ENCODE measurements at places on chromosomes 2 and 18.

DNA sequence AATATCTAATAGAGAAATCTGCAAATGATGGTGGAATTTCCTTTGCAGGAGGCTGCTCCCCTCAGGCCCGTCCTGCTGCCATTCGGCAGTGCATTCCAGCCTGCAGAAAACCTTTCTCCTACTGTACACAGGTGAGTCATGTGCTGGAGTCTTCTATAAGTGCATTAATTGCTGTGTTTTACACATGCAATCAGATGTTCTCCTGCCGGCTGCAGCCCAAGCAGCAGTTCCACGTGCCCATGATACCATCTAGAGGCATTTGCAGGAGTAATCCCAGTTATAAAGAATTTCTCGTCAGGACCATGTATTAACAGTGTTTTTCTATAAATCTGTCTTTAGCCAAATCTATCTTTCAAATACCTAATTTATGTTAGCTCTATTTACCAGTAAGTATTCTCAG is 304.7 kb upstream of the HNMT start:
- H3K4me3 ChIP-seq, result no peak overlapping the region
- H3K27me3 ChIP-seq, result no peaks in the 10 kb centered on the region

- no peaks in the 10 kb centered on the region for H3K36me3 ChIP-seq
- no peak for DNase-seq
- no peak overlapping the region for H3K27ac ChIP-seq
These were observed 13.7 kb upstream of the ST3GAL5 start for GRCh38 chr2:85902496-85902895.

DNA sequence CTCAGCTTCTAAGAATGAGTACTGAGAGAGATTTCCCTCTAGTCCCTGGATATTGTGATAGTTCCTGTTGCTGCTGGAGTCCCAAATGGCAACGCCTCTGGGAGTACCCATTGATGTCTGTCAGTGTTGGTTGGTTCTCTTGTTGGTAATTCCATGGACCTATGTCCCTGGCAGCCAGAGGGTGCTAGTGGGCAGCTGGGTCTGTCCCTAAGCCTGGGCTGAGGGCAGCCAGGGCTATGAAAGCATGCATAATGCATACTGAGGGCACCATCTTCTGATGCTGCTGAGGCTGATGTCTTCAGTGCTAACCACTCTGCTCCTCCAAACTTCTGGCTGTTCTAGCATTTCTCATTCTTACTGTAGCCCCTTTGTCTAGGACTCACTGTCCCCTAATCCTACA is 35.9 kb downstream of the NABP1 start:
- H3K27me3 ChIP-seq, result no peaks in the 10 kb centered on the region
- no peaks in the 10 kb centered on the region for H3K36me3 ChIP-seq
- no peak overlapping the region for H3K4me3 ChIP-seq
- no peaks in the 10 kb centered on the region for H3K4me1 ChIP-seq
- peak; percentile 46 for DNase-seq

GRCh38 chr18:61949946-61950345 is 57.1 kb upstream of the RNF152 start:
- DNase-seq, result no peak
- no peak overlapping the region for H3K27ac ChIP-seq
- H3K27me3 ChIP-seq, result peaks cover 7% of the 10 kb centered on the region

- H3K4me1 ChIP-seq, result peaks cover 2% of the 10 kb centered on the region
- H3K36me3 ChIP-seq, result no peaks in the 10 kb centered on the region
- H3K4me3 ChIP-seq, result no peak overlapping the region
- H3K27ac ChIP-seq, result no peak overlapping the region
- DNase-seq, result no peak
These were observed 15.7 kb upstream of the TEX51 start for GRCh38 chr2:126882736-126883665.

DNA sequence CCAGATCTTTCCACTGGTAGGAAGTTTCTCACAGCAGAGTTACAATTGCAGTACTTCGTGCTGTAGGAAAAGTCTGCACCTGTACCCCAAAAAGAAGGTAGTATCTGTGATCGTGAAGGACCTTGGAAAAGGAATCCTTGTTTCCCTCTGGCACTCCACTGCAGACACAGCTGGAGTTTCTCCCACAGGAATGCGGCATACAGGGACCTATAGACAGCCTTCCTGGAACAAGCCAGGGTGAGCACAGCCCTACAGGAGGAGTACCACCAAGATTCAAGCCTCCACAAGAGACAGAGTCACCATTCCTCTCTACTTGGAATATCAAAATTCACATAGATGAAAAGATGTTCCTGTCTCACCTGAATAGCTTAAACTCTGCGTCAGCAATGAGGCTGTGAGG is 372.4 kb downstream of the CMPK2 start:
- no peaks in the 10 kb centered on the region for H3K36me3 ChIP-seq
- H3K27me3 ChIP-seq, result peaks cover 8% of the 10 kb centered on the region
- H3K4me3 ChIP-seq, result no peak overlapping the region
- no peaks in the 10 kb centered on the region for H3K4me1 ChIP-seq
- H3K27ac ChIP-seq, result no peak overlapping the region
- no peak for DNase-seq

All from activated naive CD4-positive, alpha-beta T cell treated with anti-CD3 and anti-CD28 coated beads for 36 hours (primary cell).